ENCODE measurements at places on chromosomes 5 and 9. TPM values are rescaled to one million over a fixed set of nuclear protein-coding genes. Genes with fewer than 3 reads are reported as not detected.

DNA sequence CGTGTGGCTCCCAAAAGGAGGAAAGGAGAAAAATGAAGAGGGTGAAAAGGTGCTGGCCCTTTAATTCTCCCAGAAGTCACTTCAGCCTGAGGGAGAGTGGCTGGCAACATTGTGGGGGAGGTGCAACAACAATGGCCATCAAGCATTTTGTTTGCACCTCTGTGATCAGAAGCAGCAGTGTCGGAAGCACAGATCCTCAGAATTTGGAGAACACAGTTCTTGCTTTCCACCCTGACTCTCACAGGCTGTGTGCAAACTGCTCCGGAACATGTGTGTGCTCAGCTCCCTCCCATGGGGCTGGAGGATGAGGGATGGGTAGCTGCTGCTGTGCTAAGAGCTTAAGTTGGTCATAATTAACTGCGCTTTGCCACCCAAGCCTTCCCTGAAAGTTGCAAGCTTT is 127.1 kb downstream of the DPYSL3 start:
- DNase-seq: no peak

- DNase-seq: no peak
Measured at GRCh38 chr5:96851312-96852062, 24.8 kb upstream of the ERAP2 start.

DNA sequence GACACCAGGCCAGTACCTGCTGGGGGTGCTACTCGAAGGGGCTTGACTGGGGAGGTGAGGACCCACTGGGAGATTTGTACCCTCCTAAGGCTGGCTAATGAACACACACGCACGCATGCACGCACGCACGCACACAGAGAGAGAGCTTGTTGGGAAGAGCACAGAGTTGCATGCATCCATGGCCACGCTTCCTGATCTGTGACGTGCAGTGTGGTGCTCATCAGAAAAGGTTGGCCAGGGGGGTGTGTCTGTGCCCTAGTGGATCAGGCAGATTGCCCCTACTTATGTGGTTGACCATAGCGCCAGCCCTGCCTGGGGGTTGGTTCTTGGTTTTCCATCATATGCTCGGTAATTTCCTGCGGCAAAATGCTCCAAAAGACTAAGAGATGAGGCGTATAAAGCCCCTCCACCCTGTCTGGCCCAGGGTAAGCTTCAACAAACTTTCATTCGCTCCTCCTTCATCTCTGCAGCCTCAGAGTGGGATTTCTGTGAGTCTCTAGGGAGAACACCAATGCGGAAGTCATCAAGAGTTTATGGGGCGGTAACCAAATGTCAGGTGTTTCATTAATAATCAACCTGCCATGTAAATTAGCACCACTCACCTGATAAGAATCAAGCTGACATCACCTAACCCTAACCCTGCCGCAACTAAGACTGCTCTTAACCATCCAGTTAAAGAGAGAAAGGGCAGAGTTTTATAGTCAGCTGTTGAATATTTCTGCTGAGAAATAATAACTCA is 8.0 kb upstream of the GFI1B start:
- no peak for DNase-seq

DNA sequence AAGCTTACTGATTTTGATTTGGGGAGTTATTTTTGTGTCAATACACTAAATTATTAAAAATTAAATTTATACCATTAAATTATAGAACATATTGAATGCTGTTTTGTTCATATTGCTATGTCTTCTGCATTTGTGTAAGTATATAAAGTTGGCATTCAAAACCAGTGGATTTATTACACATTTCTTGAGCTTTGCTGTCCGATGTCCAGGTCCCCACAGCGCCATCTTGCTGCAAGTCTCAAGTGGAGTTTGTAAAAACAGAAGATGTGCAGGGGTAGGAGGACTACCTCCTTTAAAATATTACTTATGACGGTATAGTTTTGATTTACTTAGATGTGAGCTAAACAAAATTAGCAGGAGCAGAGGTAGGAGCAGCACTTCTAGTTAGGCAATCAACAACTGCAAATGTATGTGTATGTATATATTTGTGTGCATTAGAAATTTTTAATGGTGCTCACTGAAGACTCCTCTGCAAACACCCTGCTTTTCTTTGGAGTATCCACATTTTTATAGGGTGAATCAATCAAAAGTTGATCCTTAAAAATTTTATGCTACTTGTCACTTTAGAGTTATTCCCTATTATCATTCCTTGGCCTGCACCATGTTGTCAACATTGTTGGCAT is 37.4 kb downstream of the CPEB4 start:
- no peak for DNase-seq

- no peak for DNase-seq
Measured at GRCh38 chr5:92552206-92553160, 1028.5 kb downstream of the NR2F1-AS1 start.

GRCh38 chr9:37413311-37413710 is 9.2 kb upstream of the GRHPR start:
- DNase-seq: no peak

- no peak for DNase-seq
Measured at GRCh38 chr9:33465096-33465495, 8.6 kb downstream of the NOL6 start.

GRCh38 chr9:34437006-34437925 is 21.1 kb downstream of the FAM219A start:
- no peak for DNase-seq

DNA sequence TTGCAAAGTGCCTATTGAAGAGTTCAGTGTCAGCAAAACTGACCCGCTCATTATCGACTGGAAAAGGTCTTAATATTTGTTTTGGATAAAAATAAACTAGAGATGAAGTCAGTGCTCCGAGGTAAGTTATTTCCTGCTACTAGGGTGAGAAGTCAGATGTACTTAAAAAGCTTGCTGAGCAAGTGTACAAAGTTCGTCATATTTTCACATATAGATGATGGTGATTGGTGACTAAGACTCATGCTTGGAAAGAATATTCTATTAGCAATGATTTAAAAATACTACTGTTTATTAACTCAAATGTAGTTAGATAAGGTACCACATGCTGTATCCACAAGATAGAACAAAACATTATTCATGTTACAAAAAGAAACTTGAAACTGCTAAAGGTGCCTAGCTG is 643.7 kb downstream of the GABRG2 start:
- DNase-seq: no peak

DNA sequence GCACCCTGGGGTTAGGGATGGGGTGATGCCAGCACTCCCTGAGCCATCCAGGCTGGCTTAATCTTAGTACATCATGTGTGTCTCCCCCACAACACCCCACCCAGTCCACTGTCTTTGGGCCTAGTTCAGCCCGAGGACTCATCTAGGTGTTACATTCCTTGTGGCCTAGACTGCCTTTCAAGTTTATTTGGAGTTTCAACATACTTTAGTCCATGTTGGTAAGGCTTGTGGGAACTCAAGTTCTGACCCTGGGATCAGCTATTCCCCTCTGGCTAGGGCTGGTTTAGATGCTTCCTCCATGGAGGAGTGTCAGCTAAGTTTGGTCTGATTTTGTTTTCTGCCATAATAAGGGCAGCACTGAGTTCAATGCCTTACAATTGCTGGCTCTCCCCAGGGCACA is 302.4 kb downstream of the SMARCA2 start:
- no peak for DNase-seq

- no peak for DNase-seq
Measured at GRCh38 chr5:19172926-19173470, 815.0 kb downstream of the CDH18 start.

- DNase-seq: no peak
Measured at GRCh38 chr5:10507575-10508096, 56.2 kb upstream of the ANKRD33B start.

DNA sequence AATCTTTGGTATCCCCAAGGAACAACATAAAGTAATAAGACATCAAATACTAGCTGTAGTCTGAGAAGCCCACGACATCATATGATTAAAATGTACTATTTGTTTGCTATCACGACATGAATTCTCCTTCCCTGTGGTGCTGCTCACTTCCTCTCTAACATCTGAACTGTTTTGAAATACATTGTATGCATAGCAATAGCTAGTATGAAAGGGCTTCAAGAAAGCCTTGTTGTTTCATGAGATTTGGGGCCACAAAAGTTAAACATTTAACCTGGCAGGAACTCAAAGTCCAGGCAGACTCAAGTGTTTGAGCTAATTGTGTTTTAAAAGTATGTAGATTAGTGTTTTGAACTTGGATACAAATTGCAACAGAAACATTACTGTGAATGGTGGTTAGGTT is 237.4 kb upstream of the PTGER4 start:
- no peak for DNase-seq

- DNase-seq: no peak
Measured at GRCh38 chr9:86336058-86336457, 18.2 kb downstream of the TUT7 start.

- DNase-seq: no peak
Measured at GRCh38 chr9:101582553-101582952, 12.2 kb downstream of the PPP3R2 start.

DNA sequence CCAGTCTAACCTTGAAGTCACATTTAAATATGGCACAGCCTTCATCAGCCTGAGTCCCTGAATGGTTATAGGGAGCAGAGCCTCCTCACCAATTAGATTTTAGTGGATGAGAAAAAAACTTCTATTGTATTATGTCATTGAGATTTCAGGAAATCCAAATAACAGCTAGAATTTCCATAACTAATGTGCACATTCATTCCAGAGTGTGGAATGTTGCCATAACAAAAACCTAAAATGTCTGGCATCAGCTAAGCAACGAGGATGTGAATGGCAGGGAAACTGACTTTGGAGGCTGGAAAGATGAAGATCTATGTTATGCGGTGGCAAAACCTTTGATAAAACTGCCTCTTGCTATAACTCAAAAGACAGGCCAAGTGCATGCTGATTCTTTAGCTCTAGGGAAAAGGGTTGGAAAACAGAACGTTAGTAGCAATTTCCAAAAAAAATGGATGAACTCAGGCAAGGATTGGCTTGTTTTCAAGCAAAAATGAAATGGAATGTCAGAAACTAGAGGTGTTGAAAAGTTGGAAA is 91.3 kb upstream of the NFIB start:
- no peak for DNase-seq

DNA sequence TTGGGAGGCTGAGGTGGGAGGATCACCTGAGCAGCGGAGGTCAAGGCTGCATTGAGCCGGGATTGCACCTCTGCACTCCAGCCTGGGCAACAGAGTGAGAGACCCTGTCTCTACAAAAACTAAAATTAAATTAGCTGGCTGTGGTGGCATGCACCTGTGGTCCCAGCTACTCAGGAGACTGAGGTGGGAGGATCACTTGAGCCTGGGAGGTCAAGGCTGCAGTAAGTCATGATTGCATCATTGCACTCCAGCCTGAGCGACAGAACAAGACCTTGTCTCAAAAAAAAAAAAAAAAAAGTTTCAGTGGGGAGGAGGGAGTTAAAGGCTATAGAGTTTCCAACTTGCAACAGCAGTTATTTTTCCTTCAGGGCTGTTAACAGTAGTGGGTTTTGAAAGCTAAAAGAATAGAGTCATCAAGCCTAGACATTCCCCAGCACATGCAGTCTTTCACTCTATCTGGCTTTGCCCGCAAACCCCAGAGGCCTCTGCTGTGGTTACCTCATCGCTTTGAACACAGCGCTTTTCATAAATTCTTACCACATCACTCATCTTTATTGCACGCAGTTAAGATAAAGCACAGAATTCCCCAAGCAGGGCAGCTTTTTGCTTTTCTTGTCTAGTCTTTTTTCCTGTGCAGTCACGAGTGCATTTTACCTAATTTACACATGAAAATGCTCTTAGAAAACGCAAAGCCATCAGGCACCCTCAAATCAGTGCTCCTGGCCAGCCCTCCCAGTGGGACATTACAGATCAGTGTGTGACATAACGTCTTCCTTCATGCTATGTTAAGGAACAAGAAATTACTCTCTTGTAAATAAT is 8.7 kb upstream of the SLC2A8 start:
- peak; percentile 40 for DNase-seq

DNA sequence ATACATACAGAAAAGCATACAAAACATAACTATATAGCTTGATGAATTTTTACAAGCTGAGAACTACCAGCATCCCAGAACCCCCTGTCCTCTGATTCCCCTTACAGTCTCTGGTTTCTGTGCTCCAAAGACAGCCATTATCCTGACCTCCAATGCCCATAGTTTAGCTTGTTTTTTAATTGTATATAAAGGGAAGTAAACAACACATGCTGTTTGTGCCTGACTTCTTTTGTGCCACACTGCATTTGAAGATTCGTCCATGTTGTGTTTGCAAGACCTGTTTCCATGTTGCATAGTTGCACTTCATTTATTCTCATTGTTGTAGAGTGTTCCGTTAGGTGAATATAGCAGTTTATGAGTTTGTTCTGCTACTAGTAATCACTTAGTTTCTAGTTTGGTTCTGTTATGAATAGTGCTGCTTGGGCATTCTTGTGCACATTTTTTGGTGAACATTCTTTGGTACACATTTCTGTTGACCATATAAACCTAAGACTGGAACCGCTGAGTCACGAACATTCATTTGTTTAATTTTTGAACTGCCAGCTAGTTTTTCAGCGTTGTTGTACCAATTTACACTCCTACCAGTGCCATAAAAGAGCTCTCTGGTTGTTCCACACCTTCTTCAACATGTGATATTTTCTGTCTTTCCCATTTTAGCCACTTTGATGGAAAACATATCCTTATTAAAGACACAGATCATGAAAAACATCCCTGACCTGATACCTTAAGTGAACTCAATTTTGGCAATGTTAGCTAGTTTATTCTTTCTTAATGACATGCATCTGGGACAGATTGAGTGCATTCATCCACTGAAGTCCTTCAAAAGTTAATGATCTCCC is 78.1 kb upstream of the ANXA1 start:
- DNase-seq: no peak

- DNase-seq: no peak
Measured at GRCh38 chr9:122331523-122331927, 39.3 kb upstream of the PTGS1 start.

DNA sequence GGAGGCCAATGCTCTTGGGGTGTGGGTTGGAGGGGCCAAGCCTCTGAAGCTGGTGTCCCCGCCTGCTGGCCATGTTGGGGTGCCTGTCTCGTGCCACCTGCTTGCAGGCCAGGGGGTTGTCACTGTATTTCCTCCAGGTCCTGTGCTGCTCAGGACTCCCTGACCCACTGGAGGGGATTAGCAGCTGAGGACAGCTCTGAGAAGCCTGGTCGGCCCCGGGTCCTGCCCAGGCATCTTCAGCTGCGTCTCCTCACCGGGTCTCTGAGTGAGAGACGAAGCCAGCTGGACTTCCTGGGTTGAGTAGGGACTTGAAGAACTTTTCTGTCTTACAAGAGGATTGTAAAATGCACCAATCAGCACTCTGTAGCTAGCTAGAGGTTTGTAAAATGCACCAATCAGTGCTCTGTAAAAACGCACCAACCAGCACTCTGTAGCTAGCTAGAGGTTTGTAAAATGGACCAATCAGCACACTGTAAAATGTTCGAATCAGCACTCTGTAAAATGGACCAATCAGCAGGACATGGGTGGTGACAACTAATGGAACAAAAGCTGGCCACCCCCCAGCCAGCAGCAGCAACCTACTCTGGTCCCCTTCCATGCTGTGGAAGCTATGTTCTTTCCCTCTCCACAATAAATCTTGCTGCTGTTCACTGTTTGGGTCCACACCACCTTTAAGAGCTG is 20.6 kb upstream of the SLC9A3 start:
- no peak for DNase-seq

GRCh38 chr9:124487260-124488182 is 19.7 kb downstream of the NR5A1 start:
- no peak for DNase-seq

CLIC3 gene
- 0.34 TPM for polyA plus RNA-seq

CTSV gene
- polyA plus RNA-seq: 16.2 TPM

PCDH1 gene
- polyA plus RNA-seq: 23.9 TPM

CDHR2 gene
- 11.1 TPM for polyA plus RNA-seq

PFDN1 gene
- polyA plus RNA-seq: 110 TPM

F12 gene
- 13.4 TPM for polyA plus RNA-seq

ANXA2R gene
- polyA plus RNA-seq: 1.1 TPM
